Upper lobe of left lung (tissue), 6 donors: ENCODE measurements at places on chromosomes 3 and 15. TPM values are rescaled to one million over a fixed set of nuclear protein-coding genes. Genes with fewer than 3 reads are reported as not detected.

CLDN11 gene
- total RNA-seq: 2.1 TPM

JMJD7 gene
- 38.5 TPM for total RNA-seq

DNA sequence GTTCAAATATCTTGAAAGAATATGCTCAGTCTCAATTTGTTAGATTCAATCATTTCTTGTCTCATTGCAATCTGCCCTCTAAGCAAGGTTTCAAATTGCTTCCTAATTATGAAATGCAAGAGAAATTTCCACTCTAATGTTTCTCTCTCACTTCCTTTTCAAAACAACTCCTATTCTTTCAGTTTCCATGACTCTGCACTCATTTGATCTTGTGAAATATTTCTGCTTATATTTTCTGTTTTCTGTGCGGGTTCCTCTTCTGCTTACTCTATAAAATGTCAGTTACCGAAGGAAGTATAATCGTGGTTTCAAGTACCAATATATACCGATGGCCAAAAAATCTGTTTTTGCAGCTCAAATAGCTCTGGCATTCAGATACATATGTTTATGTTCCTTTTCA lies 521.9 kb upstream of the NAALADL2 start:
- no peak for DNase-seq

DNA sequence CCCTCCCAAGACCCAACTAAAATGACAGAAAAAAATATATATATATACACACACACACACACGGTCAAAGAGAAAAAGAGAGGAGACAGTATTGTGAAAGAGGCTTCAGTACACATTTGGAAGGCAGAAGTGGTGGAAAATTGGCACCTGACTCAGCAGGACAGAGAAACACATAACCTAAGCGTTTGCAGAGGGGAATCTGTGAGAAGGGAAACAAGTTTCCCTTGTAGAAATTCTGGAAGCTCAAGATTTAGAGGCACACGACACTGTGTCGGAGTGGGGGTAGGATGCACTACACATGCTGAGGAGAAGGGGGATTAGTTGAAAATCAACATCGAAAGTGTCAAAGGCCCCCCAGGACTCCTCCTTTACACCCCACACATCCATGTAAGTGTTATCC lies 53.1 kb downstream of the PAK2 start:
- DNase-seq: peak; percentile 44

MCF2L2 gene
- 0.22 TPM for total RNA-seq

TUSC7 gene
- total RNA-seq: not detected

DNA sequence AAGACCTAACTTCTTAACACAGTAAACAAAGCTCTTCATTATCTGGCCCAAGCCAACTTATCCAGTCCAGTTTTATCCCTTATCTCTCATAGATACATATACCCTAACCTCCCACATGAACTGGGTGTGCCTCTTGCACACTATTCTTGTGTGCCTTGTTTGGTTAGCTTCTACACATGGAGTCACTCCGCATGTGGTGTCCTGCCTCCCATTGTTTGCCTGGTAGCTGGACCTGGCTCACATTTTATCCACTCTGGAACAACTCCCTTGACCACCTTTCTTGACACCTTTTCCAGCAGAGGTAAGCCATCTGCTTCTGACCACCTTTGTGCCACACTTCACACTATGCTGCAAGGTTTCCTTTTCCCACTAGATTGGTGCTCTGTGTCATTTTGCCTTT lies 15.2 kb downstream of the TIPARP start:
- no peak for DNase-seq

- DNase-seq: no peak
These were observed 23.2 kb downstream of the GPR176 start for GRCh38 chr15:39896846-39897245.

DNA sequence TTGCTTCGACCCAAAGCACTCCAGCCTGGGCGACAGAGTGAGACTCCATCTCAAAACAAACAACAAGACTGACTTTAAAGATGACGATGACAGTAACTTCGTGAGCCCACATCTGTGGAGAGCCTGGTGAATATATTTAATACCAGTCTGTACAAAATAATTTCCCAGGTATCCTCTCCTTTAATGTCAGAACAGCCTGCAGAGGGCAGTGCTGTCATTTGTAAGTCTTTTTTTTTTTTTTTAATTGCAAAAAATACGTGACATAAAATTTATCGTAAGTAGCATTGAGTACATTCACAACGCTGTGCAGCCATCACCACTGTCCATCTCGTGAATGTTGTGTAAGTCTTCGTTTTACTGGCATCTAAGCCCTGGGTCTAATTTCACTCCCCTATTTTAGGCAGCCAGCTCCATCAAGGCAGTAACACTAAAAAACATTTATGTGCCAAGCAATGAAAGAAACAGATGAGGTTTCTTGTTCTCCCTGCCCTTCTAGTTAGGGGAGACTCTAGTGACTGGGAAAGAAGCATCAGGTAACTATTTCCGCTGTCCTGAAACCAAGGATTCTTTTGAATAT lies 1.4 kb downstream of the HTD2 start:
- DNase-seq: peak; percentile 41

FILIP1L gene
- total RNA-seq: 21.0 TPM

DNA sequence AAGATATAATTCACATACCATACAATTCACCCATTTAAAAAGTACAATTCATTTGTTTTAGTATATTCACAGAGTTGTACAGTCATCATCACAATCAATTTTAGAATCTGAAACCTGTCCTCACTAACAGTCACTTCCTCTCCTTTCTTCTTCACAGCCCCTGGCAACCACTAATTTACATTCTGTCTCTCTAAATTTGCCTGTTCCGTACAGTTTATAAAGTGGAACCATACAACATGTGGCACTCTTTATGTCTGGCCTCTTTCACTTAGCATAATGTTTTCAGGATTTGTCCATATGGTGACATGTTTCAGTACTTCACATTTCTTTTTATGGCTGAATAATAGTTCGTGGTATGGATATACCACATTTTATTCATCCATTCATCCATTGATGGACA lies 22.7 kb downstream of the ERICH6 start:
- DNase-seq: no peak

GRCh38 chr15:68301301-68301700 lies 23.8 kb downstream of the FEM1B start:
- DNase-seq: no peak

- no peak for DNase-seq
These were observed 89.4 kb upstream of the ACKR4 start for GRCh38 chr3:132507657-132508056.

DNA sequence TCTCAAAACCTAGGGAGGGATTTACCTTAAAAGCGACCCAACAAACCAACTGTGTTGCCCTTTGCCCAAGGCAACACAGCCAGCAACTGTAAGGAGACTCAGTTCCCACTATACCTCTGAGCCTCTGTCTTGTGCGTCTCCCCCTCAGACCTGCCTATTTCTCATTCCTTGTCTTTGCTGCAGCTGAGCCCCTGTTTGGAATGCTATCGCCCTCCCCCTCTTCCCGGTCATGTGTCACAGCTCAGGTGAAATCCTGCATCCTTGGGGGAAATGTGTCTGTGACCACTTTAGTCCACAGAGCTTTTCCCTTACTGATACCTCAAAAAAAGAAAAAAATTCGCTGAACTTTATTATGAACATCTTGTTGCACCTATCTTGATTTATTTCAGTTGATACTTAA lies 52.0 kb upstream of the LRIG1 start:
- DNase-seq: no peak
